ENCODE measurements at places on chromosomes 3 and 15.

- DNase-seq, result no peak
Observed at GRCh38 chr3:34924961-34925360, 714.4 kb upstream of the ARPP21 start.

GRCh38 chr3:18890449-18890848 lies 257.9 kb upstream of the KCNH8 start:
- no peak for DNase-seq

DNA sequence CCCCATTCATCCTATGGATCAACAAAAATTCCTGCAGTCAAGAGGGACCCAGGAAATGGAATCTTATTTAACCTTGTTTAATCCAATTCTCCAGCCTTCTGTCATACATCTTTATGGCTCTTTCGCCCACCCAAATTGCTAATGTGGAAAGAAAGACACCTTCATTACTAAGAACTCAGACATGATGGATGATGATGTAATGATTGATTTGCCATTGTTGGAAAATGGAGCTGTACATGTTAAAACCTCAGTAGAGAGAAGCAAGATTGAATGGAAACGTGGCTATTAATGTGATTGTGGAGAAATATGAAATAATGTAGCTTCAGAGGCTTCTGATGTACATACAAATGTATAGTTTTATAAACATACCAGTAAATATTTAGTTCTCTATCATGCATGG lies 15.7 kb upstream of the PTPRG start:
- no peak for DNase-seq

DNA sequence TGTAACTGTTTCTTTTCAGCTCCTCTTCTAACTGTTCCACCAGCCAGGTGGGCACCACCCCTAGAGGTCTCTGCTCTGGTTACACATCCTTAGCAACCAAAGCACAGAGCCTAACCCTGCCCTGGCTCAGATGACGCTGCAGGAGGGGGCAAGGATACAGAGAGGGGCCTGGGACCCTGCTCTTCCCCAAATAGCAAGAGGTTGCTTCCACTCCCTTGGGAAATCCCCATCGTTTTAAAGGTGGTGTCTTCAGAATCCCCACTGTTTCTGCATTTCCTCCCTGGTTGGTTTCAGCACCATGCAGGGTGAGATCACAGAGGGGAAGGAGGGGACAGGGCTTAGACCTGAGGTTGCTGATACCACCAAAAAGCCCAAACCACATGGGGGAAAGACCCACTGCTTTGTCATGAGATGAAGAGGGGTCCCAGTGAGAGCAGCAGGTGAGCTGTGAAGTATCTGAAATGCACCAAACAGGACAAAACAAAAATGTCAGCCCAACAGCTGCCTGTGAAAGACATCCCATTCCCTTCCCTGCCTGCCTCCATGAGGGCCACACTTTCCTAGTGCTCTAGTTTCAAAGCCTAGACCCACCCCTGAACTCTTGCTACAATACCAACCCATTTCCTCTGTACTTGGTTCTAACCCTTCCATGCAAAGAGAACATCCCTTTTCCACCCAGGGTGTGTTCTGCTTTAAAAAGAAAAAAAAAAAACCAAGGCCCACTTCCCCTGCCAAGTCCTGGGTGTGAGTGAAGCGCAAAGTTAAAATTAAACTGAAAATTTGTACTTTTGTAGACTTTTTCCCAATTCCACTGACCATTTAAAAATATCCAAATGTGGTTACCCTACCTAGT lies 29.0 kb downstream of the ANP32A start:
- DNase-seq, result no peak

- no peak for DNase-seq
Observed at GRCh38 chr3:88336894-88337293, 187.1 kb downstream of the C3orf38 start.

Measured in stimulated activated CD4-positive, alpha-beta T cell treated with anti-CD3 and anti-CD28 coated beads, Interleukin-15, amount 100 ng/mL, for 1 hour (primary cell).